ENCODE measurements at places on chromosomes 4 and X. TPM values are rescaled to one million over a fixed set of nuclear protein-coding genes. Genes with fewer than 3 reads are reported as not detected.

DNA sequence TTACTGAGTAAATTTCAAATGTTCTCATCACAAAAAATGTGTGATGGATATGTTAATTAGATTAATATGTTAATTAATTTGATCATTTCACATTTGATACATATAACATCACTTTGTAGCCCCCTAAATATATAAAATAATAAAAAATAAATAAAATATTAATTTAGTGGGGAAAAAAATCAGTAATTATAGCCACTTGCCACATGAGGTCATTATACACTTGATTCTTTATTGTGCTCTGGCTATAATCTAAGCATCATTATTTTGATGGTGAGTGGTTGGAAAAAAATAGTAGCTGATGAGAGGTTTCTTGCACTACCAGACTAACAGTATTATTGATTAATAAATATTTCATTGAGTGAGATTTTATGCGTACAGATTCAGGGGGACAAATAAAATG lies 57.4 kb downstream of the DCK start:
- no peaks in the 10 kb centered on the region for H3K4me1 ChIP-seq
- H3K4me3 ChIP-seq = no peak overlapping the region
- DNase-seq = no peak

- H3K27me3 ChIP-seq = no peaks in the 10 kb centered on the region
- H3K36me3 ChIP-seq = no peaks in the 10 kb centered on the region
- H3K4me3 ChIP-seq = no peak overlapping the region
- H3K4me1 ChIP-seq = peaks cover 16% of the 10 kb centered on the region
- H3K27ac ChIP-seq = no peak overlapping the region
Observed at GRCh38 chr4:16706251-16706650, 192.2 kb downstream of the LDB2 start.

- H3K36me3 ChIP-seq = peaks cover 24% of the 10 kb centered on the region
- peak within 1 kb of the TSS; percentile 99 for H3K4me3 ChIP-seq
- peak; percentile 96 for DNase-seq
- H3K27ac ChIP-seq = peak within 1 kb of the TSS; percentile 99
- peaks cover 14% of the 10 kb centered on the region for H3K4me1 ChIP-seq
- no peaks in the 10 kb centered on the region for H3K27me3 ChIP-seq
Observed at GRCh38 chr4:25159837-25160713, at the start of gene SEPSECS. SEPSECS (minus strand) TSS chr4:25160449; CDS start chr4:25160369, 80 bp downstream.

GRCh38 chr4:55012363-55013230 lies 112.8 kb downstream of the KDR start:
- no peak overlapping the region for H3K27ac ChIP-seq
- no peaks in the 10 kb centered on the region for H3K4me1 ChIP-seq
- no peaks in the 10 kb centered on the region for H3K27me3 ChIP-seq
- no peak for DNase-seq

- no peaks in the 10 kb centered on the region for H3K36me3 ChIP-seq
- no peak overlapping the region for H3K4me3 ChIP-seq
- peaks cover 8% of the 10 kb centered on the region for H3K4me1 ChIP-seq
- H3K27me3 ChIP-seq = no peaks in the 10 kb centered on the region
- H3K27ac ChIP-seq = no peak overlapping the region
- DNase-seq = no peak
Observed at GRCh38 chr4:40685300-40685699, 55.6 kb upstream of the RBM47 start.

GRCh38 chr4:141248486-141248885 lies 27.8 kb downstream of the ZNF330 start:
- no peak overlapping the region for H3K4me3 ChIP-seq
- no peaks in the 10 kb centered on the region for H3K36me3 ChIP-seq
- DNase-seq = no peak
- H3K4me1 ChIP-seq = peaks cover 7% of the 10 kb centered on the region
- H3K27ac ChIP-seq = no peak overlapping the region
- H3K27me3 ChIP-seq = no peaks in the 10 kb centered on the region

DNA sequence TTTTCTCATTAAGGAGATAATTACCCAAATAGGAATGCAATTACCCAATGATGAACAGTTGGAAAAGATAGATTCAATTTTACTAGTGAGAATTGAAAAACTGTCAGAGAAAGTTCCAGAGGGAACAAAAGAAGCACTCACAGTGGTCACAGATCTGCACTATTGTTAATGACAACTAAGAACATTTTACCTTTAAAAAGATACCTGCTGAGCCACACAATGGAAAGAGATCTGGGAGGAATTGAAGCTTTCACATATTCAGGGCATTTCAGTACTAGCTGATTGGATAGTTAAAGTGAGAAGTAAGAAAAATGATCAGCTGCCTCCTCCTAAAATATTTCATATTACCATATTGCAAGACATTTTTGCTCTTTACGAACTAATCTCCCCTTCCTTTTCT lies 1822.2 kb downstream of the STIM2 start:
- H3K36me3 ChIP-seq = no peaks in the 10 kb centered on the region
- DNase-seq = no peak
- H3K4me3 ChIP-seq = no peak overlapping the region
- H3K4me1 ChIP-seq = no peaks in the 10 kb centered on the region

The NRK gene
- 2.3 TPM for total RNA-seq

The STATH gene
- total RNA-seq = not detected

DNA sequence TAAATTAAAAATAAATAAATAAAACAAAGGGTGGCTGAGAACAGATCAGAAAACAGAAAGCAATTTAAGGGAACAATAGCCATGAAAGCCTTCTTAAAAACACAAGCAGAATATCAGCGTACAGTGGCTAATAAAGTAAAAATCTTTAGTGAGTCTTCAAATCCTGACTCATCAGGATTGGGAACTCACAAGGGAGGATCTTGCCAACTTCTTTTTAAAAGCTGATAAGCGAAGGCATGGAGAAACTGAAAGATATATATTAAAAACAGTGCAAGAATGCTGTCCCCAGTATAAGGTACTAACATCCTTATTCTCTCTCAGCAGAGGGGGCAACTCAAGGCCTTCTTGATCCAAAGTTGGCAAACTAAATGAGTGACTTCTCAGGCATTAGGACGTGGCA lies 180.1 kb downstream of the DHX15 start:
- no peaks in the 10 kb centered on the region for H3K36me3 ChIP-seq
- no peaks in the 10 kb centered on the region for H3K4me1 ChIP-seq
- no peak overlapping the region for H3K27ac ChIP-seq
- no peak overlapping the region for H3K4me3 ChIP-seq
